Left kidney (tissue), 8 donors: ENCODE measurements at places on chromosomes 7 and 10. TPM values are rescaled to one million over a fixed set of nuclear protein-coding genes. Genes with fewer than 3 reads are reported as not detected.

CCDC3 gene
- polyA plus RNA-seq: 14.2 TPM

HGF gene
- 2.3 TPM for polyA plus RNA-seq

PAPSS2 gene
- polyA plus RNA-seq: 37.2 TPM

CDHR3 gene
- polyA plus RNA-seq: 15.8 TPM

TMEM176A gene
- polyA plus RNA-seq: 90.9 TPM

LRRC17 gene
- polyA plus RNA-seq: 73.0 TPM

GOT1 gene
- 85.9 TPM for polyA plus RNA-seq

PRSS58 gene
- not detected for polyA plus RNA-seq

TECPR1 gene
- polyA plus RNA-seq: 18.1 TPM

CAV1 gene
- 27.3 TPM for polyA plus RNA-seq

DNA sequence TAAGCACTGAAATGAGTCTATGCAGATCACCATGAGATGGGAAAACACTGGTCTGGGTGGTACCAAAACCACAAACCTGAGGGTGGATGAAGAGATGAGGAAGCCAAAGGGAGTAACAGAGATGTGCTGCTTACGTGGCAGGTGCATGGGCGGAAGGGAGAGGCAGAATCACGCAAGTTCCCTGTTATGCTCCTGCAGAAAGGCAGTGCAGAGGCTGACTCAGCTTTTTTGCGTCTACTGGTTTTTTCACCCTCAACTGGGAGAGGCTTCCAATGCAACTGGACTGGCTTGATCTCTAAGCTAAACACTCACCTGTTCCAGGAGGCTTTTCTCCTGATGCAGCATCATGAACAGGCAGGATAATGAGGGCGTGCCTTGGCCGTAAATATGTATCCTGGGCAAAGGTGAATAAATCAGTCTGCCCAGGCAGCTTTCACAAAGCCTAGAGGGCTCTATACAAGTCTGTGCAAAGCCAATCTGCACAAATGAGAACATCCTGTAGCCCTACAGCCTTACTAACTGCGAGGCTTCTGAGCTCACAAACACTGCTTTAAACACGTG is 95.4 kb upstream of the AFAP1L2 start:
- DNase-seq: no peak

DNA sequence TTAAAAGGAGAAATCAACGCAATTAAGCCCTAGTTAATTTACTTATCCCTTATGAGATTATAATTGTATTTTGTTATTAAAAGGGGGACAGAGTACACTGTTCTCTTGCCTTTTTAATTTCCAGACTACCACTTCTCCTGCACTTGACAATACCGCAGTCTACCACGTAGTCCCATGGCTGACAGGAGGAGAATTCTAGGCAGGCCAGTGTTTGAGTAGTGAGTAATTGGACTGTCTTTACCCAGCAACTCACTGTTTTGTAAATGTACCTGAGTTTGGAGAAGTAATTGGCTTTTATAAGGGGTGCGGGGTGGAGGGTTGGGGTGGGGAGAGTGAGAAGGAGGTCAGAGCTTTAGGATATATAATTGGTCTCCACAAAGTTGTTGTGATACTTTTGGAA is 85.4 kb downstream of the CFTR start:
- no peak for DNase-seq

- DNase-seq: no peak
Observed at GRCh38 chr10:117409549-117410305, 34.5 kb upstream of the PDZD8 start.

DNA sequence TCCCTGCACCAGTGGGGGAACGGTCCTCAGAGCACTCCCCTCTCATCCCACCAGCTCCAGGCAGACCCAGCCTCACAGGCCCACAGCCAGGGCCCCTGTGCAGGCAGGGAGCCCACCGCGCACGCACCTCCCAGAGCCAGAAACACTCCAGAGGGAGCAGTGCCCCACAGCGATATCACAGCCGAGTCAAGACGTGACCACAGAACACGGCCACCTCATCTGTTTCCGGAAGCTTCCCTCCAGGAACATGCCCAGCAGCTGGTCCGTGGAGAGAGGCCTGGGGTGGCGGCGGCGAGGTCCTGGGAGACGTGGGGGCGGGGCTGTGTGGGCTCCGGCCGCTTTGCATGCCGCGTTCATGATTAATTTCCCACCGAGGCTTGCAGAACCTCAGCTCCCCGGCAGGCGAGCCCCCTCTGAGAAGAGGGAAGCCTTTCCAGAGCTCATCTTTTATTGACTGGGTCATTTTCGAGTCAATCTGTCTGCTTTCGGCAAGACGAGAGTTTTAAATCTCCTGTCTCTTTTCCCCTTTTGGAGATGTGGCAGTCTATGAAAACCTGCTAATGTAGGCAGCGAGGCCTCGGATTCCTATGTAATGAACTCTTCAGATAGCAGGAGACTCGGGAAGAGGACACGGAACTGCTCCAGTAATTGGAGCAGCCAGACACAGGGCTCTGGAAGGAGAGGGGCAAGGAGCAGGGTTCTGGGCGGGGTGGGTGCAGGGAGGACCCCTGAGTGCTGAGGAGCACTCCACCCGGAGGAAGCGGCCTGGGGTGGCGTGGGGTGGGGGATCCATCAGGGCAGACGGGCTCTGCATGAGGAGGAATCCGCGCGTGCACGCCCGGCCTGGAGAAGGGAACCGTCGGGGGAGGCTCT is 242.8 kb downstream of the ELFN1 start:
- peak; percentile 55 for DNase-seq

DNA sequence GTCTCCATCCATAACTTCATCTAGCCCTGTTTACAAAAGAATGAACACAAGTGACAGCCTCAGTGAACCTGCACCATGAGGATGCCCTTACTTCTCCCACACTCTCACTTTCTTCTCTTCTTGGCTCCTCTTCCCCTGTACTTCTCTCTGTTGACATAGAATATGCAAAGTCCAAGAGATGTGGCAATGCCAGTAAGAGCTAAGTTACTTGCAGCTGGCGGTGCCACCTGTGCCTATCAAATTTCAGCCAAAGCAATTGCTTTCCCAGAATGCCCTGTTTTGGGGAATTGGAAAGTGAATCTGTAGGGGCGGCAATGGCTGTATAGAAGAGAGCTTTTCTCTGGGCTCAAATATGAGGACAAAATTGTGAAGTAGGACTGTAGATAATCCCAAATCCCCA is 557.8 kb downstream of the AUTS2 start:
- no peak for DNase-seq

- DNase-seq: no peak
Observed at GRCh38 chr7:39952374-39952773, 2.3 kb downstream of the CDK13 start.

DNA sequence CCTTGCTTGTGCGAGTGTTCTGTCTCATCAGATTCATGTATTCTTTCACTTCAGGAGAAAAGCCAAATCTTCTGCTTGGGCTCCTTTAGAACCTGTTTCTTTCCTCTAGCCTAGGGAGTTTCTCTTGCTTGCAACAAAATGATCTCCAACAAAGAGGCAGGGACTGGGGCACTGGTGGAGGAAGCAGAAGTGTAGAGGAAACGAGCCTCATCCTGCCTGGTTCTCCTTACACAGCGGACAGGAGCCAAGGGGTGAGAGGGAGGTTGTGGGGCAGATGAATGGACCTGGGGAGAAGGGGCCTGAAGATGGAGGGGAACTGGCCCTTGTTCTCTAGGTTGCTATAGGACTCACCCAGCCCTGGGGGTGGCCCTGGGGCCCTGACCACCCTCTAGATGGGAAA is 141.1 kb downstream of the PKD1L1 start:
- no peak for DNase-seq

DNA sequence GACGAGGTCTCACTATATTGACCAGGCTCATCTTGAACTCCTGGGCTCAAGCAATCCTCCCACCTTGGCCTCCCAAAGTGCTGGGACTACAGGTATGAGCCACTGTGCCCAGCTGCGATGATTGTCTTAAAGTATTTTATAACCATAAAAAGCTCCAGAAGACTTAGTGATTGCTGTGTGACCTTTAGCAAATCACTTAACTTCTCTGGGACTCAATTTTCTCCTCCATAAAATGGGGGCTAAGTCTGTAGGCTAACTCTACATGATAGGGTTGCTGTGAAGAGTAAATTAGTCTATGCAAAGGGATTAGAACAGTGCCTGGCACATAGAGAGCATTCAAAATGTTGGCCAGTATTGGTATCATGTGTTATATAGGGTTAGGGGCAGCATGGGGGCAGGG is 42.8 kb downstream of the PPIF start:
- DNase-seq: no peak

DNA sequence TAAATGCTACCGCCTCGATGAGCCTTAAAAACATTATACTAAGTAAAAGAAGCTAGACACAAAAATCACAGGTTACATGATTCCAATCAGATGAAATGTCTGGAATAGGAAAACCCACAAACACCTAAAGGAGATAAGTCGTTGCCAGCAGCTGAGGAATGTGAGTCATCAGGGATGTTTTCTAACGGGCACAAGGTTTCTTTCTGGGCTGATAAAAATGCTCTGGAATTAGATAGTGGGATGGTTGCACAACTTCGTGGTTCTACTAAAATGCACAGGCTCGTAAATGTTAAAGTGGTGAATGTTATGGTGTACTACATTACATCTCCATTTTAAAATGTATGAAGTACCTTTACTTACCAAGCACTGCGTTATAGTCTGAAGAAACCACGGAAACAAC is 9.7 kb downstream of the ABLIM1 start:
- DNase-seq: no peak

DNA sequence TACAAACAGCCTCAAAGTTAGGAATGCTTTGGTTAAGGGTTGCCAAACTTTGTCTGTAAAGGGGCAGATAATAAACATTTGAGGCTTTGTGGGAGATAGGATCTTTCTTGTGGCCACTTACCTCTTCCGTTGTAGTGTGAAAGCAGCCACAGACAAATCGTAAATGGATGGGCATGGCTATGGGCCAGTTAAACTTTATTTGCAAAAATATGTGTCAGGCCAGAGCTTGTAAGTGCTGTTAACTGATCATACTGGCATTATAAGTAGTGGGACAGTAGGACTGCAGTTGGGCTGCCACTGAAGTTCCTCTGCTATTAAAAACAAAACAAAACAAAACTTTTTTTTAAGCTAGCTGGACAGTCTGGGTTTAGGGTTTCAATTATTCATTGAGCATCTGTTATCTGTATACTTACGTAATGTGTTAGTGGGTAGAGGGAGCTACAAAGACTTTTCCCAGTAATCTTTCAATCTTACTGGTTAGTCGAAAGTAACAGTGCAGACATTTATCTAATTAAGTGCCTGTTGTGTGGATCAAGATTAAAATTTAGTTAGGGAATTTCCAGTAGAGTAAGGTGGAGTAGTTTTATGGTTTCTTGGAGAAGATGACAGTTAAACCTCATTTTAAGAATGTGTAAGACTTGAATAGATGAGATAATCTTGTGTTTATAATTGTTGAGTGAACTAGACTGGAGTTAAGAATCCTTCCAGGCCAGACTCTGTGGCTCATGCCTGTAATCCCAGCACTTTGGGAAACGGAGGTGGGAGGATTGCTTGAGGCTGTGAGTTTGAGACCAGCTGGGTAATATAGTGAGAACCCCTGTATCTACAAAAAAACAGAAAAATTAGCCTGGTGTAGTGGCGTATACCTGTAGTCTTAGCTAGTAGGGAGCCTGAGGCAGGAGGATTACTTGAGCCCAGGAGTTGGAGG is 100.1 kb downstream of the BTRC start:
- no peak for DNase-seq

DNA sequence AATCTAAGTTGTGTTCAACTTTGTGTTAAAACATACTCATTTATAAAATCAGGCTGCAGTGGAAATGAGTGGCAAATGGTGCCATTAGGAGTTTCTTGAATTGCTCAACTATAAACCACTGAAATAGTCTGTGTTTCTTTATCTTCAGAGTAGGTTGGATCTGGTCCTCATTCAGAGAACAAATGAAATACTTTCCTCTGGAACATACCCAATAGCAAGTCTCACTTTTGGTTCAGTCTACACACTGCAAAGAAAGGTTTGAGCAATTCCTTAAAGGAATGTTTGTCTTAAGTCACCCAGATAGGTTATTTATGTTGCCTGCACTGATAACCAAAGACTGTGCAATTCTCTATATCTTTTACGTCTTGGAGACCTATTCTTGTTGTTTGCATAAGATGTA is 62.5 kb downstream of the ABCB4 start:
- DNase-seq: no peak

- DNase-seq: no peak
Observed at GRCh38 chr7:146961617-146962016, 845.0 kb downstream of the CNTNAP2 start.

- DNase-seq: no peak
Observed at GRCh38 chr7:35716038-35716803, 21.3 kb upstream of the HERPUD2 start.

DNA sequence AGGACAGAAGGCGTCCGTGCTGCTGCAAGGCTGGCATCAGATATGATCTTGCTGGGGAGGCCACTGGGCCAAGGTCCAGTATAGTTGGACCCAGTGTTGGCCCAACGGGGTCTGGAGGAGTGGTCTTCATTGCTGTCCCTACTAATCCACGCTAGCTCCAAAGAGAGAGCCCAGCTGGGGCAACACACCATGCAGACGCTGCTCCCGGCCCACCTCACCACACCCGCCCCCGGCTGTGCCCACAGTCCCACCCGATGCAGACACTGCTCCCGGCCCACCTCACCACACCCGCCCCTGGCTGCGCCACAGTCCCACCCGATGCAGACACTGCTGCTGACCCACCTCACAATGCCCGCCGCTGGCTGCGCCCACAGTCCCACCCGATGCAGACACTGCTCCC is 121.5 kb downstream of the VIPR2 start:
- DNase-seq: no peak

DNA sequence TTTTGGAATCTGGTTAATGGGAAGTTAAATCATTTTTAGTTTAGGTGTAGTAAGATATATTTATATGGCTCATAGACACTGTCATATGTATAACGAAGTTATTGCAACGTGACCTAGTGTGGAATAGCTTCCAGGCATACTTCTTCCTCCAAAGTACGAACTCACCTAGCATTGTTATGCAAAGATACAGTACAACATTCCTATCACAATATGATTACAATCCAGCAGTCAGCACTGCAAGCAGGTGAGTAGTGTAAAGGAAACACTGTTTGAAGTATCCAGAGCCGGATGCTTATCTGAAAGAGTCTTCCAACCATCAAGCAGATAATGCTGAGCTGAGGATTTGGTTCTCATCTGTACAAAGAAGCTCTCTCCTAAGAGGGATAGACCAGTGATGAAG is 754.4 kb upstream of the IGFBP3 start:
- no peak for DNase-seq

DNA sequence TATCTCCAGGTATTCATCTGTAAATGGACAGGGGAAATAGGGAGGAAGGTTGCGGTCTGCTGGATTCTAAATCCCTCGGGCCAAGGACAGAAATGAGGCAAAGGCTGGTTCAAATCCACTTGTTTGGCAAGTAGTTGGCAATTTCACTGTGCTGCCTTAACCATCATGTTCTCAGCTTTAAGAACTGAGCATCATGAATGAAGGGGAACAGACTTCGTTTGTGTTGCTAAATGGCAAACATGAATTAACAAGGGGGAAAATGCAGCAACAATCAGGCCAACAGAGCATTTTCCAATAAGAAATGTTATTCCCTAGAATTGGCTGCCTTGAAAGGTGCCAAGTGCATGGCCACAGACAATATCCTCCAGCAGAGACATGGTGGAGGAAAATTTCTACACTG is 36.9 kb downstream of the PARD3 start:
- DNase-seq: no peak
